Sciatic nerve (tissue), 2 donors: ENCODE measurements at places on chromosomes 2 and 18. TPM values are rescaled to one million over a fixed set of nuclear protein-coding genes. Genes with fewer than 3 reads are reported as not detected.

DNA sequence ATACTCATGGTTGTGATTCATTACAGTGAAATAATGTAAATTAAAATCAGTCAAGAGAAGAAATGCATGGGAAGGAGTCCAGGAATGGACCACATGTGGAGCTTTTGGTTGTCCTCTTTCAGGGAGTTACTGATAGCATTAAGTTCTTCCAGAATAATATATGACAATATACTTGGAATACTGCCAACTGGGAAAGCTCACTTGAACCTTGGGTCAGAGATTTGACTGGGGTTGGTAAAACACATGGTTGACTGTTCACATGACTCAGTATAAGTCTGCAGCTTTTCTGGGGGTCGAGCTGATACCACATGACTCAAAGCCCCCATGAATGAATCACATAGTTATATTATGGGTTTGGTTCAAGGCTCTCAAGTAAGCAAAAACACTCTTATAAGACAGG lies 1109.0 kb upstream of the CHAC2 start:
- no peak for DNase-seq

DNA sequence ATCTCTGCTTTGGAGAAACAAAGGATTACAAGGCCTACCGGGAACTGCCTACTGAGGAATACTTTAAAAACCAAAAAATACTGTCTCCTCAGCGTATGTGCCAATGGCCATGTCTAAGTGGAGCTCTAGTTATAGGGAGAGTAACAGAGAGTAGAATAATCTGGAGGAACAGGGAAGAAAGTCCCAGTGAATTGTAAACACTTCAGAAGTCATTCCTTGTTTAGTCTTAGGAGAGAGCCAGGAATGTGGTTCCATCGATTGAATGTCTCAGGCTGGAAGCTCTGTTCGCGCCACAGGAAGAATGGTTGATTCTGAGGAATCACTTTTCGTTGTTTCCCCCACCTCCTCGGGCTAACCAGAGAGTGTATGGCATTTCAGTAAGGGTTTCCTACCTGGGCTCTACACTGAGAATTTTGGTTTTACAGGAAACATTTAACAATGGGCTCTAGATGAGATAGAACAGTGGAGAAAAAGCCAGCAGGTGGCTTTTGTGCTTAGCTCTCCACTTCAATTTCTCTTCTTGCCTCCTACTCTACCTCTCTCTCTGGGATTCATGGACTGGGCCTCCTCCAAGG lies 88.7 kb downstream of the ACVR1 start:
- no peak for DNase-seq

DNA sequence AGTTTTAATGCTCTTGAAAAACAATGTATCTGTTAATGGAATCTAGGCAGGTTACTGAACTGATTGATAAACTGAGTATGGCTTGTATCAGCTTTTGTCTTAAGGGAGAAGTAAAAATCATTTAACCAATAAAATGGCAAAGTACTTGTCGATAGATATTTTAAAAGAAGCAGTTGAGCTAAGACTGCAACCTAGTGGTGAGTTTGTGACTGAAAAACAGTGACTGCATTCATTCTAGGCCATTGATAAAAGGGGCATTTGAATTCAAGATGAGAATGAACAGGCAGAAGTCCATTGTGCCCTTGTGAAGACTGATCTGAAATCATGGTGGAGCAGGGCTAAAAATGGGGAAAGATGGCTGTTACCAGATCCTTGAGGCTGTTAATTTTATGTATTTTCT lies 59.4 kb upstream of the MSTN start:
- no peak for DNase-seq

ST8SIA5 gene
- total RNA-seq: 0.22 TPM

HMSD gene
- total RNA-seq: 7.8 TPM

DNA sequence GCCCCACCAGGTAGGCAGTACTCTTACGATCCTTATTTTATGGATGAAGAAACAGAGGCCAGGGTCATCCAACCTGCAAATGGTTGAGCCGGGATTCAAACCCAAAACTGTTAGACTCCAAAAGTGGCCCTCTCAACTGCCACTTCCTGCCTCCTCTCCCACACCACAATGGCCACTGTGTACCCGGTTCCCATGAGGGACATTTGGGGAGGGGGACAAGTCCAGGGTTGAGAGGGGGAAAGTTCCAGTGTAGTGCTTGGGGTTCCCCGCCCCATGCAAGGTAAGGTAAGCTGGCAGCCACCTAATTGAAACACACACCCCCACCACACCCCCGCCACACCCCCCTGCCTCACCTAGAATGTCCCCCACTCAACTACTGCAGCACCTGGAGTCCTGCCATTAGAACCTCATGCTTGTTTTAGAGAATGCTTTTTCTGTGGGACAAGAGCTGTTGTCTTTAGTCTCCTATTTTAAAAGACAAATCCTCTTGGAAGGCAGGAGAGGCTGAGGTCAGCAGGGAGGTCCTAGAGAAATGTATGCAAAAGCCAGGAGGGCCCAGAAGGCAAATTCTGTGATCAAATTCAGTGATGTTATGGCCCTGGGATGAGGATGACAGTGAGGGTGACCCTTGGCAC lies 145.2 kb downstream of the ZFP36L2 start:
- no peak for DNase-seq

- DNase-seq: no peak
These were observed 61.3 kb upstream of the CSRNP3 start for GRCh38 chr2:165408186-165408585.

DNA sequence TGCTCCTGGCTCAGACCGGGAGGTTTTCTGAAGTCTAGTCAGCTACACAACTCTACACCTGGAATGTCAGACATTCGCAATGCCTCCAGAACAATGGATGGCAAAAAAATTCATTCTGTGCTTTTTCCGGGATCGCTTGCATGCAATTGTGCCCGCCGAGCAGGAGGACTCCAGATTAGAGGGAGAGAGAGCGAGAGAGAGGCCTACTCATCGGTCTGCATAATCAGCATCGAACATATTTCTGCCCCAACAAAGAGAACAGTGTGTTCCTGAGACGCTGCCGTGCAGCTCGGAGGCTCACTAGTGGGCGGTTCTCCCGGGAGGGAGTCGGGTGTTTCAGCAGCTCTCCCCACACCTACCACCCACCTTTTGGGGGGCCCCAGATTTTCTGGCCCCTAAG lies 117.1 kb downstream of the KLHL29 start:
- no peak for DNase-seq

GRCh38 chr2:5111581-5111980 lies 580.6 kb upstream of the SOX11 start:
- DNase-seq: no peak

EIF4E2 gene
- total RNA-seq: 41.0 TPM

LRRC30 gene
- not detected for total RNA-seq

- DNase-seq: no peak
These were observed 237.5 kb downstream of the ACTR3 start for GRCh38 chr2:114127372-114127771.

GRCh38 chr18:78936251-78937005 lies 43.2 kb upstream of the SALL3 start:
- DNase-seq: peak; percentile 26

CNRIP1 gene
- 41.7 TPM for total RNA-seq

DNA sequence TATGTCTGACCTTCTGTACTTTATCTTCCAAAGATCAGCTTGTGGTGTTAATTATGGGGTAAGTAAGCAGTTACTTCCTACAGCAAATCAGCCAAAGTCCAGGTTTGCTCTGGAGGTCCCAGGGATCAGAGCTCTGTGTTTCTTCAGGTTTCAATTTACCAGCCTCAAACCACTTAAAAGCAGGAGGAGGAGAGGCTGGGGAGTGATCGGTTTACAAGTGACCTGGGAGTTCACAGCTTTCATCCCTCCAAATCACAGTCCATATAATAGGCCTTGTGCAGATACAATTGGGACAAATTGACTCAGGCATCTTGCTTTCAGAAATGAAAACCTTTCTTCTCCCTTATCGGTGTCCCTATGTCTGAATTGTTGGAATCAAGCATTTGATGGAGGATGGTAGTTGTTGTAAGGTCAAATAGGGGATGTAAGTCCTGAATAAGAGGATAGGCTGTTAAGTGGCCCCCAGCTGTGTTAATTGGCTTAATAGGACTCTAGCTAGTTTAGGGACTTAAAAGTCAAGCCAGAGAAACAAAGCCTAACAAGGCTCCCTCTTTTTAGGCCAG lies 188.0 kb upstream of the NT5C1B start:
- DNase-seq: no peak

DNA sequence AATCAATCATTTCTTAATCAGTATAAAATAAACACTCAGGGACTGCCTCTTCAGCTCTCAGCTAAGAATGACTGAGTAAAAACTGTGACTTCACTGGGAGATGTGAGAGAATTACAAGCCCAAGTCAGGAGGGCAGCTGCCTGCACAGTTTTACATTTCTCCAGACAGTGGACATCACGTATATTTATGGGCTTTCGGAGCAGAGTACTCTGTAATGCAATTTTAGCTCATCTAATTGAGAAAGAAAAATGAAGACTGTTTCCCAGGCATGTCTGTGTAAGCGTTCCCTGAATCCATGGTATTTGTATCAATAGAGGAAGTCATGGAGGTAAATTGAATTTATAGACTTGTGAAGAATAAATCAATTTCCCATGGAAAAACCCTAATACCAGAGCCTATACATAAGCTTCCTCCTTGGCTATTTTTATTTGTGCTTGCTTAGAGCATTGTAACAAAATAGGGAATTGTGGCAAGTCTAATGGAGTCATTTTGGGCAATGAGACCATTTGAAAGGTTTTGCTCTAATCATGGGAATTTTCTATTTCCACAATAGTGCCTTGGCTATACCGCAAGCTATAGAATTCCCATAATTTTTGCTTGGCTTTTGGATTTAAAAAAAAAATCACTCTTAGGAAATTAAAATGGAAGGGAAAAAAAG lies 87.2 kb downstream of the SLC5A7 start:
- no peak for DNase-seq

DNA sequence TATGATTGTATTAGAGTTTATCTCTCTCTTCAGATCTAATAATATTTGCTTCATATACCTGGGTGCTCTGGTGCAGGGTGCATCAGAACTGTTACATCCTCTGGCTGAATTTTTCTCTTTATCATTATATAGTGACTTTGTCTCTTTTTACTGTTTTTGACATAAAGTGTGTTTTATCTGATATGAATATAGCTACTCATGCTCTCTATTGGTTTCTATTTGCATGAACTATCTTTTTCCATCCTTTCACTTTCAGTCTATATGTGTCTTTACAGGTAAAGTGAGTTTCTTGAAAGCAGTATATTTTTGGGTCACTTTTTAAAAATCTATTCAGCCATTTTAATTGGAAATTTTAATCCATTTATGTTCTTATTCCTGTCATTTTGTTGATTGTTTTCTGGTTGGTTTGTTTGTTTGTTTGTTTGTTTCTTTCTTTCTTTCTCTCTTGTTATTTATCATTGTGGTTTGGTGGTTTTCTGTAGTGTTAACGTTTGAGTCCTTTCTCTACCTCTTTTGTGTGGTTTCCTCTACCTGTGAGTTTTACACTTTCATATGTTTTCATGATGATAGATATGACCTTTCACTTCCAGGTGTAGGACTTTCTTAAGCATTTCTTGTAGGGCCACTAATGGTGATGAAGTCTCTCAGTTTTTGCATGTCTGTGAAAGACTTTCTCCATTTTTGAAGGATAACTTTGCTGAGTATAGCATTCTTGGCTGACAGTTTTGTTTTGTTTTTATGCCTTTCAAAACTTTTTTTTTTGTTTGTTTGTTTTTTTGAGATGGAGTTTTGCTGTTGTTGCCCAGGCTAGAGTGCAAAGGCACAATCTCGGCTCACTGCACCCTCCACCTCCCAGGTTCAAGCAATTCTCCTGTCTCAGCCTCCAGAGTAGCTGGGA lies 54.9 kb downstream of the CCNT2 start:
- DNase-seq: no peak

MYO5B gene
- total RNA-seq: 9.9 TPM
